ENCODE measurements at places on chromosomes 4 and X. TPM values are rescaled to one million over a fixed set of nuclear protein-coding genes. Genes with fewer than 3 reads are reported as not detected.

DNA sequence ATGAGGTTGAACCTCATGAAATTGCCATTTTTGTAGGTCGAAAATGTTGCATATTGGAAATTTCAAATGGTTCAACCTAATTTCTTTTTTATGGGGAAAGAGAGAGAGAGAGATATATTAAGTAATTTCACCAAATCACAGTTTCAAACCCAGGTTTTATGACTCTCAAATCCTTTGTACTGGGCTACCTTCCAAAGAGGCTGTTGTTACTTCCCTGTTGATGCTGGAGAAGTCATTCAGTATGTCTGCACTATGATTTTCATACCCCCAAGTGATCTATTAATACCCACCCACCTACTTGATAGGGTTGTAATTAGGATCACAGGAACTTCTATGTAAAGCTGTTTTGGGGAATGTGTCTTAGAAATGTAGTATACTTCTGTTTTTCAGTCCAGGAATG lies 109.9 kb downstream of the ZNF330 start:
- DNase-seq: no peak

The SASH3 gene
- total RNA-seq: not detected

DNA sequence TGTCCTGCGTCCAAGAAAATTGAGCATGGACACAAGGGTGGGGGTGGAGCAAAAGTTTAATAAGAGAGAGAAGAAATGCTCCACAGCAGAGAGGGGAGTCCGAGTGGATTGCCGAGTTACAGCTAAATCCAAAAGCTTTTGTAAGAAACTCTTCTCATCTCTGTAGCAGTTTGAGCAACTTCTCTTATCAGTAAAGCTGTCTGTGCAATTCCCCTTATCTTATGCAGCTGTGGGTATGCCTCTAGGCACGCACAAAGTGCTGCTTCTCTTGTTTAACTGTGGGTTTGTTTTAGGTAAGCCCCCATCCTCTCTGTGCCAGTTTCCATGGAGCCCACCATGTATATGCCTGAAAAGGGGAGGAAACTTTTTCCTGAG lies 44.8 kb downstream of the HMGB2 start:
- no peak for DNase-seq

GRCh38 chr4:110492522-110492921 lies 16.6 kb downstream of the ENPEP start:
- DNase-seq: no peak

- DNase-seq: peak; percentile 37
Observed at GRCh38 chrX:130393451-130394074, 8.1 kb upstream of the GPR119 start.

The IRS4 gene
- total RNA-seq: not detected

- DNase-seq: peak; percentile 21
Observed at GRCh38 chr4:78014889-78015886, 41.9 kb upstream of the FRAS1 start.

DNA sequence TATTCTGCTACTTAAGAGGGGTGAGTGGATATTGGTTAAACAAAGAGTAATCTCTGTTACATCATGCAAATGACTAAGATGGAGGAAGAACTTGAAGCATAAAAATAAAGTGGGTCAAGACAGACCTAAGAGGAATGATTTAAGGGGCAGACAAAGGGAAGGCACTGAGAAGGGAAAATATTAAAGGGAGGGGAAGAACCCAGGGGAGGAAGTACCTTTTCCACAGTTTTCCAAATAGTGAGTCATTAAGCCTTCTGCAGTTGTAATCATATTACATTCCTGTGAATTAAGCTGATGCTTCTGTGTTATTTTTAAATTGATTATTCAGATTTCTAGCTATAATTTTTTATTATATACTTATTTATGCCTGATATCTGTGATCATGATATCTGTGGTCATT lies 253.3 kb downstream of the CENPC start:
- DNase-seq: peak; percentile 4

DNA sequence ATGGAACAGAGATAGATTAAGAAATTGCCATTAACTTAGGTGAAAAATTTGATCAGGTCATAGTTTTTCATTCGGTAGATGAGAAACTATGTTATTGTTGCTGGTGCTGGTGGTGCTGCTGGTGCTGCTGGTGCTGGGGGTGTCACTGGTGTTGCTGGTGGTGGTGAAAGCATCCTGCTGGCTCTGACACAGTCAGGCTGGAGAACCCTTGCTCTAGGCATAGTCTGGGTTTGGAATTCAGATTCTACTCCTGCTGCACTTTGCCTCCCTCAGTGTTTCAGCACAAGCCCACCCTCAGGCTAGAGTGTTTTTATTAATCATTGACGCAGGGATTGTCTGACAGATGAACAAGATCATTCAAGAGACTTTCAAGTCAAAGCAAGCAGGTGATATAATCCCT lies 80.2 kb downstream of the USP46 start:
- DNase-seq: no peak

DNA sequence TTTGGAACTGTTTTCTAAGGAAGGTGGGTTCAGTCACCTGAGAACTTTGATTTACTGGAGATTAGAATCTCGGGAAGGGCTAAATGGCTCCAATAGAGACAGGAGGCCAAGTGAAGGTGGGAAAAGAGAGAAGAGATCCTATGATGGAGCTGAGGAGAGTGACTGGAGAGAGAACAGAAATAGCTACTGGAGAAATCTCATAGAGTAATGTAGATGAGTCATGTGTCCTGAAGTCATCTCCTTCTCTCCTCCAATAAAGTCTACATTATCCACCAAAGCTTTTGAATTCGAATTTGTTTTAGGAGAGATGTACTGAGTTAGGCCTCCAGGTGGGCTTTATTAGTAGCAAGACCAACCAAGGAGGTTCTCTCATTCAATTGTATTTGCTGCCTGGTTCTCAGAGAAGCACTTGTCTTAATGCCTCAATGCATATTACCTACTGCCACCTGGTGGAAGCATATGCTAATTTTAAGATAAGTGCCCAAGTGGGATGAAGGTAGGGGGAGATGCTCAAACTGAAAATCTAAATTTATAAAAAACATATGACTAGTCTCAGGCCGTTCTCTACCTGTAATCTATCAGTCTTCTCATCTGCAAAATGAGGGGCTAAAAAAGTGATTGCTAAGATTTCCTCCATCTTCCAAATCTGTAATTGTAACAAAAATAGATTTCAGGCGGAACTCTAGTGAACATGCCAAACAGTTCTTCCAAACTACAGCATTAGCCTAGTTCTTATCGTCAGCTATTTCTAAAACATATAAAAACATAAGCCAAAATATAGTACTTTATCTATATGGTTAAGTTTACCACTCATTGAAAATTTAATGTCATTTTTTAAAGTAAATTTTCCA lies 24.4 kb downstream of the TXK start:
- DNase-seq: peak; percentile 71

DNA sequence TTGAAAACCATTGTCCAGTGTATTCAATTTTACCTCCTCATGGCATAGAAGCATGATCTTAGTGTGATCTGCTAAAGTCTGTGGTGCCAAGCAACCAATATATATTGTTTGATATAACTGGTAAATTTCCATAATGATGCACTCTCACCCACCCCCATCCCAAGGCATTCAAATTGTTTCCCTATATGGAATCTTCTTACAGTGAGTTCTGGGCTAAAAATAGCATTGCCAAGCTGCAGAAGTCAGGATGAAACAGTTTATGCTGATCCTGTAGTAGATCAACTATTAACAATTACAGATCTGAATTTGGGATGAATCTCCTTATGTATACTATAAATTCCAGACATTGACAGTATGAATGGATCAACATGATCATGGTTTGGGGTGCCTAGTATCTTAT lies 20.9 kb downstream of the FGF13 start:
- DNase-seq: no peak

The ARMCX2 gene
- total RNA-seq: 30.0 TPM

GRCh38 chr4:2219233-2219760 lies 22.6 kb downstream of the HAUS3 start:
- DNase-seq: no peak

GRCh38 chr4:1245481-1246051 lies 3.4 kb downstream of the CTBP1 start:
- DNase-seq: no peak

DNA sequence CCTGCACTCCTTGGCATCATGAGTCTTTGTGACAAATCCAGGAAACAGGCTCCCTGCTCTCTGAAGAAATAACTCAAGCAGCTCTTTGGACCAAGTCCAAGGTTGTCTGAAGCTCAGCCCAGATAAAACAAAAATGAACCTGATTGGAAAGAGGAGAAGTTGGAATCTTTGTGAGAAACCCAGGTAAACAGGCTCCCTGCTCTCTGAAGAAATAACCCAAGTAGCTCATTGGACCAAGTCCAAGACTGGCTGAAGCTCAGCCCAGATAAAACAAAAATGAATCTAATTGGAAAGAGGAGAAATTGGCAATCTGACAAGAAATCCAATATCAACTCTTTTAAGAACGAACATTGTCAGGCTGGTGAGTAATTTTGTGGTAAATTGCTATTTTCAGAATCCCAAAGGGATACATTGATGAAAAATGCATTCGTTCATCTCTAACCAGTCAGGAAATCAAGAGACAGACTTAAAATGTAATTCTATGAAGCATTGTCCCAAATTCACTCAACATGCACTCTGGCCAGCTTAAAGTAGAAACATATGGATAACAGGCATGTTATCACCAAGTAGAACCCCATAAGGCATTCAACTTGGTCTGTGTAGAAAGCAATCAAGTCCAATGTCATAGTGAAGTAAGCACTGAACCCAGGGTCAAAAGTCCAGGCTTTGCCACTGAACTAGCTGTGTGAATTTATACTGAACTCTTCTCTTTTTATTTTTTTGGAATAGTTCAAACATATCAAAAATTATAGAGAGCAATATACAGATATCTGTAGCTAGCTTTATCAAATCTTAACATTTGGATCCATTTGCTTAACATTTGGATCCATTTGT lies 16.8 kb upstream of the NFXL1 start:
- DNase-seq: peak; percentile 54

DNA sequence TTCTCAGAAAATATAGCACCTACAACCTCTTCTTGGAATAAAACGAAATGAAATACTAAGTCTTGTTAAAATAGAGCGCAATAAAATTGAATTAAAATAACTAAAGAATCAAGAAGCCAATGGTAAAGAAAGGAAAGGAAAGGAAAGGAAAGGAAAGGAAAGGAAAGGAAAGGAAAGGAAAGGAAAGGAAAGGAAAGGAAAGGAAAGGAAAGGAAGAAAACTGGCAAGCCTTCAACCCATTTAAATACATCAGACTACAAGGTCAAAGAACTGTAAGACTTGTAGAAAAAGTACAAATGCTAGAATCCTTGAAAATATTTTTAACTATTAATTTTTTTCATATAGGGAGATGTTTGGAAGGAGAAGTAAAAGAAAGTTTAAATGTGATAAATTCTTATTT lies 372.1 kb downstream of the IQCM start:
- no peak for DNase-seq

DNA sequence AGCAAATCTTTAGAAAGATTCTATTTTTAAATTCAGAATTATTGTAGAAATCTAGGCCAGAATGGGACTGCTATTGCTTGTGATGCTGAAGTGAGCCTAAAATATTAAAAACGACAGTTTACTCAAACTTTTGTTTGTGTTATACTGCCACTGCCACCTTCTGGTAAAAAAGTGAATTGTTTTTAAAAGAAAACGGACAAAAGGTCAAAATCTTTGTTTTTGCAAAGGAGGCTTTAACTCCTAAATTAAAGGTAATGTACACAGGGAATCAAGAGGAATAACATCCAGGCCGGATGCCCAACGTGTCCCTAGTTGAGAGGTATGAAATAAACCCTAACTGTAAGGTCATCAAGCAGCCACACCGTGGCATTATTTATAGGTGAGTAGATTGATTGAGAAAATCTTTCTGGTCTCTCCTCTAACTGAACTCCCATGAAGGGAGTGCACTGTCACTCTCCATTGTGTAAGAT lies 338.3 kb upstream of the GALNT7 start:
- peak; percentile 5 for DNase-seq

- no peak for DNase-seq
Observed at GRCh38 chrX:40100141-40100536, 2.4 kb upstream of the BCOR start.

The CTAG1B gene
- not detected for total RNA-seq

- DNase-seq: peak; percentile 50
Observed at GRCh38 chr4:113952452-113953029, 26.9 kb downstream of the ARSJ start.

GRCh38 chrX:70129816-70130215 lies 3.4 kb upstream of the IGBP1 start:
- DNase-seq: peak; percentile 56

The PPP1R2C gene
- total RNA-seq: not detected

DNA sequence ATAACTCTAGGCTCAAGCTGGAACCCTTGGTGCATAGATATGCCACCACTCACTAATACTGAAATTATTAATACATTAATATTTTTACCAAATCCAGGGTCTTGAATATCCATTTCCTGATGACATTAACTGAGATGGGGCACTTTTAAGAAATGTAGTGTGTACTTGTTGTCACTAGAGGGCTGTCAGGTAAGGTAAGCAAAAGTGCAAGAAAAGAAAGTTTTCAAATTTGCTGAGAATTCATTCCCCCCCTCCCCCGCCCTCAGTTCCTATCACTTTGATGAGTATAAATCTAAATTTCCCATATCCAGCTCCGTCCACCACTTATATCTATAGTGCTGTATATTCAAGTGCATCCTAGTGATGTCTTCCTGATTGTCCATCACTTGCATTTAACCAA lies 20.5 kb upstream of the WDR44 start:
- DNase-seq: peak; percentile 13

DNA sequence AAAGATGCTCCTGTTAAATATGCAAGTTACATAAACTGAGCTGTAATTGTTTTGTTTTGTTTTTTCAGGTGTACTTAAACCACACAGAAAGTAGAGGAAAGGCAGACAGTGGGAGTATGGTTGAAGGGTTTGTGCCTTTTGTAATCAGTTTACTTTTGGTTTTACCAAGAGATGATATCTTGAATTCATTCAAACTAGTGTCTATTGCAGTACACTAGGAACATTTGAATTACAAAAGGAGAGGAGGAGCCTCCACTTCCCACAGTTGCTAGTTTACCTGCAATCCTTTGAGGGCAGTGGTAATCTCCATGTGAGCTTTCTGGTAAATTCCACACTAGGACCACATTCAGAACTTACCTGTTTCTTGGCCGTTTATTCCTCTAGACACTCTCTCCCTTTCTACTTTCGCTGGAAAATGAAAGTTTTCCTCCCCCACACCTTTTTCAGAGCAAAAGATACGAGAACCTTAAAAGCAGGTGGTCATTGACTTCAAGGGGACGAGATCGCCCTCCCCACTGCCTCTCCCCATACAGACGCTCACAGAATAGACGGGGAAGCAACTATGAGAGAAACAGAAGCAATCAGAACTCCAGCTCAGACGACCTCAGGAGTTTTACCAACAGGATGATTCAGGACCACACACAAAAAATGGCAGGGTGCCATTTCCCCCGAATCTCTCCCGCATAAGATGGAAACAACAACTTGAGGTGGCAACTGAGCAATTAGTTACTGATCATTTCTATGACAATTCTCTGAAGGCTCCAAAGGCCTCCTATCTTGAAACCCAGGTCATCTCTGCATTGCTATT lies 3.3 kb downstream of the RBM47 start:
- DNase-seq: peak; percentile 77

- no peak for DNase-seq
Observed at GRCh38 chr4:27198246-27198645, 337.6 kb downstream of the STIM2 start.

The ARHGEF6 gene
- total RNA-seq: 0.77 TPM

- DNase-seq: no peak
Observed at GRCh38 chrX:21973321-21974010, 33.0 kb downstream of the SMS start.

- peak; percentile 52 for DNase-seq
Observed at GRCh38 chr4:55116450-55116849, 8.9 kb downstream of the KDR start.

The SCD5 gene
- 4.2 TPM for total RNA-seq
